ENCODE measurements at places on chromosomes 3 and 15. TPM values are rescaled to one million over a fixed set of nuclear protein-coding genes. Genes with fewer than 3 reads are reported as not detected.

DNA sequence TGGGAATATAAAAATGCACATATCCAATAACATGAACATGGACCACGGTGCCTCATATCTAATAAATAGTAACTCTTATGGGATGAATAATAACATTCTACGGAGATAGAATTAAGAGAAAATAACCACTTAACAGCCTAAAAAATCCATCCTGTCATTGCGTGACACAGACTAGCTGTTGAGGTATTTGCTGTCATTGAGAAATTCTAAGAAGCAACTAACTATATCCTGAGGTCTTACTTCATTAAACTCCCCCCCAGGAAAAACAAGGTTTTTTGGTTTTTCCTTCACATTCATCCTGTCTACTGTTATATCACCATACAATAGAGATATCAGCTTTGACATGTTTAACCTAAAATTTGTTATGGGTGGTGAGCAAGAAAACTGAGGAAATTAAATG lies 14.3 kb downstream of the CEP152 start:
- no peak for DNase-seq

- DNase-seq, result no peak
Measured at GRCh38 chr15:60576515-60576914, 97.6 kb upstream of the ICE2 start.

DNA sequence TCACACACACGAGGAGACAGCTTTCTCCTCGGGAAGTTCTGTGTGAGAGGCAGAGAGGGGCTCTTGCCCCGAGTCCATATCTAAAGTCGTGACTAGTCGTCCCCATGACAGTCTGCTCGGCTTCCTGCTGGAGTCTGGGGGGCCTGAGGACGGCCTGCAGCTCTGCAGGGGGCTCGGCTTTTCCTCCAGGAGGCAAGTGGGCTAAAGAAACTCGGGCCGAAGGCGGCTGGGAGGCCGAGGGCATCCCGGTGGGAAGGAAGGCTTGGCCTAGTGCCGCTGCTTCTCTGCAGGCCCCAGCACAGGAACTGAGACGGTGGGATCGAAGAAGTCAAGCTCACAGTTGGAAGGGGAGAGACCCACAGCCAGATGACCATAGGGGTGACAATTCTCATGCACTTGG lies 25.4 kb upstream of the PIGZ start:
- peak; percentile 38 for DNase-seq

DNA sequence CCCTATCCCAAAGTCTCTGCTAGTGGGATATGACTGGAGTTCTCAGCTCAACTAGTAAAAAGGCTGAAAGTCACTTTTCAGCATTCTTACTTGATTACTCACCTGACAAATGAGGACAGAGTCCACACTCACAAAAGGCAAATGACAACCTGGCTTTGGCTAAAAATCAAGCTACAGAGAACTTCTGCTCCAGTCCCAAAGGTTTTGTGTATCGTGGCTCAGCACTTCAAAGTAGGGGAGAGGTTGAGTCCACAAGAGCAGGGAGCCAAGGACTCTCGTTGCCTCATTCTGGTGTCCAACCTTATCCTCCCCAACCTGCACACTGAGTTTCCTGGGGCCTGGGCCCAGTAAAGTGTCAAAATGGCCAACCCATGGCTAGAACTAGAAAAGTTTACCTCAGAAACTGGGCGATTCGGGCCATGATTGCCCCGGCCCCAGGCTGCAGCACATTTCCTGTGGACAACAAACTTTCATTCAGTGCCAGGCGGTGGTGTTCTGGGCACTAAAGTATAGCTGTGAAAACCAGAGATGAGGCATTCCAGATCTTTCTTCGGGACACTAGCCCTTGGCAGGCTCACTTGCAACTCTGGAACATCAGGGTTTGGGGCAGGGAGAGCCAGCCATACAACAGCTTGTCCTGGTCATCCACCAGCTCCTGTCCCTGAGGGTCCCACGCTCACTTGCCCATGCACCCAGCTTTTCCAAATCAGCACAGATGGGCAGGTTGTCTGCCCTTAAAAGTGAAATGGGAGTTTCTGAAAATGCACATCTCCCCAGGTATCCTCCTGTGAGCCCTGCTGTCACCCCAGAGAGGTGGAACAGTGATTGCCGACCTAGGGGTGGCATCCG lies 3.1 kb downstream of the ACAA1 start:
- no peak for DNase-seq

DNA sequence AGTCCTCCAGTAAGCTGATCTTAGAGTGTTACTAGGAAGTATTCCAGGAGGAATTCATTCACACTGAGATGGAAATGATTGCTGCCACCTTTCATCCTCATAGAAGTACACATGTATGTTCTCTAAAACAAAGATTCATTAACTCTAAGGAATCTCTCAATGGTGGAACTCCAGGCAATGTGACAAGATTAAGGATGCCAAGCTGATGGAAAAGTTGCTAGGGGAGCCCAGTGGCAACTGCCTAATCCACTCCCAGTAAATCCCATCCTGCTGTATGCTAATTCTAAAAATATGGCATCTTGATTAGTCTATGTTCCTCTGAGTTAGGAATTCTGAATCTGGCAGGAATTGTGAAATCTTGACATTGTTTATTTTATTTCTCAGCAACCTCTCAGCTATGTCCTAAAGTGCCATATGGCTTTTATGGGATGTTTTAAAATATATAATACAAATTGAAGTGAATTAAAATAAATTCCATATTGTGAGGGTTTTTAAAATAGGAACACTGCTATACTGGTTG lies 210.0 kb upstream of the TRIM42 start:
- no peak for DNase-seq

GRCh38 chr15:67799801-67800205 lies 25.5 kb upstream of the SKOR1 start:
- no peak for DNase-seq

The TRA2B gene
- total RNA-seq, result 119 TPM

The SOX2 gene
- 6.9 TPM for total RNA-seq

The SLC9C1 gene
- total RNA-seq, result not detected

The OIP5 gene
- 1.1 TPM for total RNA-seq

The ELL3 gene
- total RNA-seq, result 2.6 TPM

The PDIA5 gene
- 15.1 TPM for total RNA-seq

The GOLGA6B gene
- total RNA-seq, result not detected

The PRSS50 gene
- total RNA-seq, result 0.16 TPM

The MORC1 gene
- not detected for total RNA-seq
